ENCODE measurements at places on chromosomes 2 and 18.

DNA sequence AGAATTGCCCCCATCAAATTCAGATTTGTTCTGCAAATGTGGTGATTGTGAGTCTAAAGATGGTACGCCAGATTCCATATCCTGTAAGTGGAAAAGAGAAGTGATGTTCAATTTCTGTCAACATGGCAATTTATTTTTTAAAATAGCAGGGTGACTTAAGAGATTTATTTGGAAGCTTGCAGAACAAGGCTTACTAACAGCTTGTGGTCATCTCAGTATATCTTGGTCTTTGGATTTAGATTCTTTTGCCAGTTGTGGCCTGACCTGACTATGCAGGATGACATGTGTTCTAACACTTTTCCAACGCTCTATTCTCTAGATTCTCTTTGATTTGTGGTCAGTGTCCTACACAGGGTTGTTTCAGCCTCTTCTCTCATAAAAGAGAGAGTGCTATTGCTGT lies 74.4 kb downstream of the MAP3K20 start:
- DNase-seq, result no peak

- peak; percentile 97 for DNase-seq
These were observed 265.9 kb downstream of the CELF4 start for GRCh38 chr18:37299471-37300304.

- peak; percentile 42 for DNase-seq
These were observed 64.2 kb downstream of the SCG2 start for GRCh38 chr2:223537651-223538601.

GRCh38 chr2:241214209-241214608 lies 25.7 kb downstream of the ANO7 start:
- peak; percentile 55 for DNase-seq

- peak; percentile 54 for DNase-seq
These were observed 69.4 kb downstream of the TWSG1 start for GRCh38 chr18:9403795-9404564.

GRCh38 chr2:71299507-71299906 lies 32.1 kb upstream of the ZNF638 start:
- peak; percentile 40 for DNase-seq

- no peak for DNase-seq
These were observed 299.1 kb downstream of the PRKCE start for GRCh38 chr2:45950606-45951005.

DNA sequence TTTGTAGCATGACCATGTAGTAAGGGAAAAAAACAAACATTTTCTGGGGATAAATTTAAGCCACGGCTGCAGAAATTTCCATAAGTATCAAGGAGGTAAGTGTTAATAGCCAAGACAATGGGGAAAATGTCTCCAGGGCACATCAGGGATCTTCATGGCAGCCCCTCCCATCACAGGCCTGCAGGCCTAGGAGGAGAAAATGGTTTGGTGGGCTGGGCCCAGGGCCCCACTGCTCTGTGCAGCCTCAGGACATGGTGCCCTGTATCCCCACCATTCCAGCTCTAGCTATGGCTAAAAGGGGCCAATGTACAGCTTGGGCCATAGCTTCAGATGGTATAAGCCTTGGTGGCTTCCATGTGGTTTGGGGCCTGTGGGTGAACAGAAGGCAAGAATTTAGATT lies 271.8 kb downstream of the PID1 start:
- no peak for DNase-seq

- DNase-seq, result no peak
These were observed 54.0 kb upstream of the COL5A2 start for GRCh38 chr2:189233527-189233926.

- DNase-seq, result no peak
These were observed 13.3 kb upstream of the CNGA3 start for GRCh38 chr2:98332989-98333388.

GRCh38 chr2:38406597-38407110 lies 29.6 kb upstream of the ATL2 start:
- DNase-seq, result peak; percentile 82

DNA sequence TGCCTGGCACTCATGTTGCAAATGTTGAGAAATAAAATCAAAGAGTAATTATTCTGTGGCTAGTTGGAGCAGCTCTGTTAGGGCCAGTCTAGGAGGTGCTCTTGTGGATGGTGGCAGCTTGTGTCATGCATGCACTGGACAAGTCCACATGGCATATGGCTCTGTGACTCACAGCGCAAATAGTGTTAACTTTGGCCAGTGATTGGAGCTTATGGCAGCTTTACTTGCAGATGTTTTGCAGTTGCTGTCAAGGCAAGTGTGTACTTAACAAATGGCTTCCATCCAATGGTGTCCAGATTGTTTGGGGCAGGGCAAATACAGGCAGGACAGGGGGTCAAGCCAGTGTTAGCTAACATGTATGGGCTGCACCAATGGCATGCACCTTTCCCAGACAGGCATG lies 26.1 kb upstream of the TMX3 start:
- DNase-seq, result no peak

- DNase-seq, result no peak
These were observed 171.3 kb downstream of the LOXHD1 start for GRCh38 chr18:46485675-46486194.

- DNase-seq, result no peak
These were observed 406.1 kb upstream of the SOX11 start for GRCh38 chr2:5285872-5286769.

DNA sequence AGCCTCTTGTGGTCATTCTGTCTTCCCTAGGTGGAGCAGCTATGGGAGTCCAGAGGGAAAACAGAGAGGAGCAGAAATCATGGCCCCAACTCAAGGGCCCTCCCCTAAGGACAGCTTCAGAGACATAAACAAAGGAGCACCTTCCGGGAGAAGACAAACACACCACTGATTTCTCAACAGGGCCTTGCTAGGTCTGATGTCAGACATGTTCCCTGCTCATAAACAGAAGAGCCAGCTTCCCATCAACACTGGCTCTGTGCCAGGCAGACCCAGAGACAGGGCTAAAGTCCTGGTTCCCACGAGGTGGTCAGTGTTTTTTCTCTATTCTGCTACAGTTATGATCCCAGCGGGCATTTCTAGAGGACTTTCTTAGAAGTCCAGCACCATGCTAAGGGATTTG lies 19.3 kb downstream of the CXCR2 start:
- DNase-seq, result peak; percentile 69

DNA sequence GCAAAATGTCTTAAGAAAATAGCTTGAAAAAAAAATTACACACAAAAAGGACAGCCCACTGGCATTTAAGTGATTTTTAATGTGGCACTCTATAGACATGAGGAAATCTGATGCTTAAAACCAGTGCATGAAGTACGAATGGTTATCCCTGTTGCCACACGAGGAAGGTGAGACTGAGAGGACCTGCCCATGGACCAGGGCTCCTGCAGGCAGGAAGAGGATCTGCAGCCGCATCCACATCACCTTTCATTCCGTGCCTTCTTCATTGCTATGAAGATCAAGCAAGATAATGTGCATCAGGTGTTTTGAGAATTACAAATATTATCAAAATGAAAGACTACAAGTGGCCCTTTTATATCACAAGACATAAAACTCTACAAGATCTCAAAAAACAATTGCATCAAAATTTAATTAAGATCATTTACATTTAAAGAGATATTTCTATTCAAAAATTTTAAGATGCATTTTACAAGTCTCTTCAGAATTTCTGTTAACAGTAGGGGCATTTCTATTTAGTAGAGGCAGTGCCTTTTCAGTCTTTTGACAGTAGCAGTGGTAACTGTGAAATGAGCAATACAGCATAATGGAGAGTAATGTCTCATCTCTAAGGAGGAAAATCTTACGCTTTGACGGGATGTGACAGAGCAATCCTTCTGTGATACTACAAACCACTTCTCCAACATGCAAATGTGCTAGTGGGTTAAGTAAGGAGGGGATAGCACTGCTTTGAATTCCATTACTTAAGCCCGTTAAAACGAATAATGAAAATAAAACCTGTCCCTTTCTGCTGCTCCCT lies 83.4 kb downstream of the SLC5A7 start:
- peak; percentile 10 for DNase-seq

GRCh38 chr2:159202568-159203071 lies 83.9 kb downstream of the WDSUB1 start:
- DNase-seq, result peak; percentile 20

DNA sequence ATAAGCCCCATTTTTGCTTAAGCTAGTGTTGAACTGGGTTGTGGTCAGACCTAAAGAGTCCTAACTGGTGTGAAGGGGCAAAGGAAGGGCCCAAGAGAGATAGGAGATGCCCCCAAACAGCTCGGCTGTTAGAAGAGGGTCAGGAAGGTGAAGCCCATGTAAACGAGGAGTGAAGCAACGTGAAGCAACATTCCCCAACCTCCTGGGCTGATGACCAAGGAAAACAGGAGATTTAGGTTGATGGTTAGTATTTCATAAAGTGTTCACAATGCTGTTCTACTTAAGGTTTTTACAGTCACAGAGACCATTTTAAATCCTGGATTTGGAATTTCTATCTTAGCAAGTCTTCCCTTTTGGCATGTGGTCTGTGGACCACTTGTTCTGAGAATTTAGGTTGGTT lies 144.0 kb upstream of the SERPINE2 start:
- DNase-seq, result no peak

GRCh38 chr2:195531754-195532153 lies 125.3 kb upstream of the SLC39A10 start:
- no peak for DNase-seq

DNA sequence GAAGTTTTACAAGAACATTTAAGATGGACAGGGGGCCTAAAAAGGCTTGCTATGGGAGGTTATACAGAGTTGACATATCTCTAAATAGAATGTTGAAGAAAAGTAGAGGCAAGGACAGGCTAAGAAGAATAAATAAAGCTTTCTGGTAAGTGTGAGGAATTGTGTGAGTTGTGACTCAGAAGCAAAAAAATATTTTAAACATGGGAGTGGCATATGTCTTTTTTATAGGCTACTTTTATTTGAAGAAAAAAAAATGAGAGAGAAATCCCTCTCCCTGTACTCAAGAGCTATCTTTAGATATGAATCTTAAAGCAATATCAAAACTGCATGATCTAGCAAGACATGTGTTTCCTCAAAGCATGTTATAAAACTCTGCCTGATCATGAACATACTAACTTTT lies 41.1 kb downstream of the RAB3GAP1 start:
- DNase-seq, result no peak
